ENCODE measurements at places on chromosomes 6 and 20. TPM values are rescaled to one million over a fixed set of nuclear protein-coding genes. Genes with fewer than 3 reads are reported as not detected.

GRCh38 chr6:6177754-6178153, 142.7 kb downstream of the F13A1 start:
- DNase-seq, result no peak

DNA sequence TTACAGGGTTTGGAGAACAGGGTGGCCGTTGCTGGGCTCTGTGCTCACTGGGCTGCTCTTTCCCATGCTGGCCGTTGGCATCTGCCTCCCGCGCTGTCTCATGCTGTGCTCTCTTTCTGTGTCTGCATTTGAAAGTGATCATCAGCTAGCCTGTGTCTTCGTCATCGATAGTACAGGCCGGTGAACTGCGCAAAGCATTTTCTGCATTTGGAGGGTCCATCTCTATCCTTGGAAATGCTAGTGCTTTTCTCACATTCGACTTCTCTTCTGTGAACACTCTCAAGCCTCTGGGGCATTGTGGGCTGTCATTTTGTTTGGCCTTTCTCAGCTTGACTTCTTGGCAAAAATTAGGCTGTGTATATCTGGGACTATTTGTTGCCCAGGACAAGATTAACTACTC, 6.8 kb upstream of the SNHG17 start:
- DNase-seq, result no peak

GRCh38 chr20:17642404-17643269, 39.4 kb downstream of the RRBP1 start:
- DNase-seq, result no peak

DNA sequence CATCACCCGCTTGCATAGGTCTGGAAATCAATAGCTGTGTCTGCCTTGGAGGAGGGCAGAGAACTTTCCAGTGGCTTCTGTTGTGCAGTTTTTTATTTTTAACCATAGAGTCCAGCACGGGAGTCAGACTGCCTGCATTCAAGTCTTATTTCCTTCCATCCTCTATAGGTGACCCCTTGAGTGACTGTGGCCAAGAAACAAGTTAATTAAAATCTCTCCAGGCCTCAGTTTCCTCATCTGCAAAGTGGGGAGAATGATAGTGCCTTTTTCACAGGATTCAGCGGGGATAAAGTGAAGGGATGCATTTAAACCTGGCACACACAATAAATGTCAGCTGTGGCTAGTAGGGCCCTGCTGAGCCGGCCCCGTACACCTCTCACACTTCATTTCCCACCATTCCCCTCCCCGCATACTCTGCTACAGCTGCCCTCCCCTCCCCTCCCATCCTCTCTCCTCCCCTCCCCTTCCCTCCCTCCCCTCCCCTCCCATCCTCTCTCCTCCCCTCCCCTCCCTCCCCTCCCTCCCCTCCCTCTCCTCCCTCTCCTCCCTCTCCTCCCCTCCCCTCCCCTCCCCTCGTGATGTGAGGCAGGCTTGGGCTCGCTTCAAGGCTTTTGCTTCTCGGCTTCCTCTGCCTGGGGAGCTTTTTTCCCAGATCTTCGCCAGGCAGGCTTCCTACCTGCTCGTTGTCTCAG, 150.5 kb downstream of the TFAP2C start:
- no peak for DNase-seq

- no peak for DNase-seq
These were observed 140.4 kb downstream of the C6orf58 start for GRCh38 chr6:127717384-127717783.

- no peak for DNase-seq
These were observed 2.9 kb upstream of the MDFI start for GRCh38 chr6:41635365-41635764.

DNA sequence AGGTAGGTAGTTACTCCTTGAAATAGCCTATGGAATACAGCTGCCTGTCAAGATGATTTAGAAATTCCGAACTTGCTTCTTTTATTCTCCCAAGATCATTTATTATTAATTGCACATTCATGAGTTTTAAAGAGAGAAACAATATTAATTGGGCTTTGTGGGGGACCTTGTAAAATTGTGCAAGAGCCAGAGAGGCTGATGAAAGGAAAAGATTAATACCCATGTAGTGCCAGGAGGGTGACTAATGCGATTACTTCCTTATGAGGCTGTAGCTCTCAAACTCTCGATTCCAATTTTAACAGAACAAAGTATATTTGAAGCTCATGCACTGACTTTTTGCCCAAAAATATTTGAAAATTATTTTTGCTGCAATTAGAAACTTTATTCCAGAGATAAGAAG, 423.8 kb upstream of the ID4 start:
- no peak for DNase-seq

GRCh38 chr6:57026001-57026400, 20.5 kb upstream of the KIAA1586 start:
- DNase-seq, result no peak

- no peak for DNase-seq
These were observed 559.6 kb downstream of the RFPL4B start for GRCh38 chr6:112906726-112907125.

GRCh38 chr20:32678948-32679347, 5.2 kb upstream of the C20orf203 start:
- no peak for DNase-seq

Gene SIRPB2
- not detected for total RNA-seq

Gene RCAN2
- 23.3 TPM for total RNA-seq

Gene ETV7
- not detected for total RNA-seq

Gene C2
- 0.47 TPM for total RNA-seq
